CD4-positive, alpha-beta T cell treated with Interleukin-6 for 4 hours (primary cell): ENCODE measurements at places on chromosomes 3 and 15.

- no peak for DNase-seq
These were observed 29.4 kb upstream of the ATP8B4 start for GRCh38 chr15:50148362-50148963.

DNA sequence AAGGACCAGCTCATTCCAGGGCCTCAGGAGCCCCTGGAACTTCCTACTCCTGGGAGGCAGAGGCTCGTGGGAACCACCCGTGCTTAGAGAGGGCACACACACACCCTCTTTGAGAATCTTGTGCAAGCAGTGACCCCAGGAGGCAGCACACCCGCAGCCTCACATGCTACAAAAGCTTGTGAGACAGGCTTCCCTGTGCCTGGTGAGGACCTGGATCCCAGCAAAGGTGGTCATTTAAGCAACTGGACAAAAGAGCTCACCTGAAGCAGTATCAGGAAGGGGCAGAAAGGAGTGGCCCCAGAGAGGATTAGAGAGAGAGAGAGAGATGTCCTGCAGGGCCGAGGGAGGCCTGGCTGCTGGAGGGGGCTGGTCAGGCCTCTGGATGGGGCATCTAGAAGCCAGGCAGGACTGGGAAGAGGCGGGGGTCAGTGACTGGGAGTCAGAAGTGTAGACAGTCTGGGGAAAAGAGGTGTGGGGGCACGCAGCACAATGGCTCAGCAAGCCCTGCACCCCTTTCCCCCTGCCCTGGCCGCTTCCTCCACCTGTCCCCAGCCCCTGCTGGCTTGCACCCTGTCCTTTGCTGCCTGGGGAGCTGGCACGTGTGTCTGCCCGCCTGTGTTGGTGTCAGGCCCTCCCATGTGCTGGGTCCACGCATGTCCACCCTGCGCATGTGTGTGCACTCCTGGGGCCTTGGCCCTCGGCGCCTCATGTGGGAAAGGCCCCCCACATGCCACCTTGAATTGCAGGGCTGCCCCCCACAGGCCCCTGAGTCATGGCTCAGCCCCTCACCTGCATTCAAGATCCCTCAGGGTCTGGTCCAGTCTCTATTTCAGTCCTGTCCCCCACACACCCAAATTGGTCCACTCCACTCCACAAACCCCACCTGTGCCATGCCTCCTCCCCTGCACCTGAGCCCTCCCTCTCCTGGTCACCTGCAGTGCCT is 36.9 kb downstream of the TSPAN3 start:
- DNase-seq: no peak

DNA sequence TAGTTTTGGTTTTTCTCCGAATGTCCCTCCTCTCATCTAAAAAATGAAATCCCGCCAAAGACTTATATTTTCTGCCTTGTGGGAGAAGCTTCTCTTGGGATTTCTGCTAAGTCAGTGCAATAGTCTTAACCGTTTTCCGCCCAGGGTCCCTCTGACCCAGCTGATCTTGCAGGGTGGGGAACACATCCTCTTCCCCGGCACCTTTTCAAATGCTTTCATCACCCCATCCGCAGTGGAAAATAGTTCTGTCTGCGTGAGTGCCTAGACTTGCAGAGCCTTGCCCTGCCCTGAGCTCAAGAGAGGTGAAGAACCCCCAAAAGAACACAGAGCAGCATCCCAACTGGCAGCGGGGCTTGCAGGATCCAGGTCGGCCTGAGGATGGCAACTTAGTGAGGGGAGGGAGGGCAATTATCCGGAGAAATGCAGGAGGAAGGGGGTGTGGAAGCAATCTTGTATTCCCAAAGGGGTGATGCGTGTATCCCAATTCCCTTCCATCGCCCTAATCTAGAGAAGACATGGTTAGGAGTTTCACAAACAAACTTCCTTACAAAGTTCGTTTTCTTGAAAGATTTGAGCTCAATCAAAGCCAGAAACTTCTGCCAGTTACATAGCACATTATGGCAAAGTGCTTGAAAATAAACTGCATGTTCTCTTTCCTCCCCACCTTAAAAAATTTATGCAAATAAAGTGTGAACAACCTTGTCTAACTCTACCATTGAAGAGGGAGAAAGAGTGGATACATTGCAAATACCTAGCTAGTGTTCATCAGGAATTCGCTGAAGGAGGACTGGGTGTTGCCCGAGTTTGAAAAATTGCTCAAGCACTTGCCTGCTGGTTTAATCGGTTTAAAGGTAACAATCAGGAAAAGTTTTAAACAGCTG is 79.9 kb downstream of the NR2F2 start:
- no peak for DNase-seq

GRCh38 chr3:46449755-46450552 is 14.8 kb downstream of the LTF start:
- DNase-seq: no peak

GRCh38 chr3:20078194-20078714 is 38.0 kb downstream of the KAT2B start:
- DNase-seq: no peak

GRCh38 chr15:84911879-84912660 is 27.6 kb downstream of the SLC28A1 start:
- DNase-seq: no peak

DNA sequence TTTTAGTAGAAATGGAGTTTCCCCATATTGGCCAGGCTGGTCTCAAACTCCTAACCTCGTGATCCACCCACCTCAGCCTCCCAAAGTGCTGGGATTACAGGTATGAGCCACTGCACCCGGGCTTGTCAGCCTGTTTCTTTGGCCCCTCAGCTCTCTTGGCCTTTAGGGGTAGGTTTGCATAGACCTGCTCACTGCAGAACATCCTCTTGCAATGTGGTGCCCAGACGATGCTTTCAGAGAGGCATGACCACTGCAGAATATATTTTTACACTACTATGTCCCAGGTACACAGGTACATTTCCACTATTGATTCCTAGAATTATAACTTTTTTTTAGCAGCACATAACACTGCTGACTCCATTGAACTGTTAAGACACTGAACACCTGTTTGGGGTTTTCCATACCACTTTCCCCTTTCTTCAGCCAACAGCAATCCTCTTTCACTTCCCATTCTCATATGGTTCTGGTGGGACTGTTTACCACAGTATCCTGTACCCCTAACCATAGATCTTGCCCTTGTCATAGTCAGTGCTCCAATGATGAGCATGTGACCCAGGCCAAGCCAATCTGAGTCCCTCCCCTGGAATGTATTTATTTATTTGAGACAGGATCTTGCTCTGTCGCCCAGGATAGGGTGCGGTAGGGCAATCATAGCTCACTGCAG is 21.1 kb downstream of the CCDC32 start:
- no peak for DNase-seq

GRCh38 chr3:6821411-6821810 is 39.5 kb upstream of the GRM7 start:
- DNase-seq: no peak

GRCh38 chr3:13578251-13578650 is 29.3 kb downstream of the FBLN2 start:
- DNase-seq: no peak

- no peak for DNase-seq
These were observed 470.1 kb downstream of the MCTP2 start for GRCh38 chr15:94701281-94701985.

GRCh38 chr15:34804113-34804512 is 8.8 kb upstream of the ACTC1 start:
- no peak for DNase-seq

GRCh38 chr15:100863796-100864267 is 15.8 kb upstream of the ALDH1A3 start:
- no peak for DNase-seq

DNA sequence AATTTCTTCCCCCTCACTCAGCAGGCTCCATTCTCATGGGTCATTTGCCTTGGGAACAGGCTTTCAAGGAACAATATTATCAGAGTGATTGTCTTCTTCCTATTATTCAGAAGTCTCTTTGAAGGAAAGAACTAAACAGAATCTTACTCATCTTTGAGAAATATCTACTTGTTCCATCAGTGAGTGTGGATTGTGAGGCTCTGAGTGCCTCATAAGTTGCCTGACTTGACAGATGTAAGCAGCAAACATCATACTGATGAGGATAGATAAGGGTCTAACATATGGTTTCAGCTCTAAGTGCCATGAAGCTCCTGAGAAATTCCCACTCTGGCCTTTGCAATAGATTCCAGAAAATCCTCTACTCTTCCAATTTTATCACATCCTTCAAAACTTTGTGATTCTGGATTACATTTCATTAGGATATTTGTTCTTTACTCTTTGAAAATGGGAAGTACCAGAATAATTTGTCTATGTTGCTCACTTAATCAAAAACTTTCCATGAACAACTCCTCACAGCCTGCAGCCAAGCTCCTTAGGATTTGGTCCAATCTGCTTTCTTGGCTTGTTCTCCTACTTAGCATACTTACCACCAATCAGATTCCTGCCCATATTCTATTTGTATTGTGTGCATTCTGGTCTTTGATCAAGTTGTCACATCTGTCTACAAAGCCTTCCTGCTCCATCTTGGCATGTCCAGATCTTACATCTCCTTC is 120.1 kb downstream of the RPL22L1 start:
- no peak for DNase-seq

GRCh38 chr3:40718209-40718608 is 193.4 kb downstream of the ZNF621 start:
- no peak for DNase-seq

DNA sequence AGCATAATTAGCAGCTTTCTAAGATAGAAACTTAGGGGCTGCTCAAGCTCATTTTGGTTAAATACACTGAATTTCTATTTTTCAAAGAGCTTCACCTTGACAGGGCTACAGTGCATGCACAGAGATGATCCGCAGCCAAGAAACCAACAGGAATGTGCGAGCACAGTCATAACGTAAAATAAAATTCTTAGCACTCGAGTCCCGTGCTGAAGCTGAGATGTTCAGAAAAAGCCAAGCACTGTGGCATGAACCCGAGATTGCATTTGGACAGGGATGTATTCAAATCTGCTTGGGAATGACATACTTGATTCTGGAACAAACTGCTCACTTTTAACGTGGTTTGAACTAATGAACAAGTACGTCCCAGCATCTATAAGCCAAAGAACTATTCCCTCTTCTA is 340.3 kb downstream of the FOXP1 start:
- DNase-seq: no peak

- DNase-seq: no peak
These were observed 21.0 kb downstream of the IFT122 start for GRCh38 chr3:129461022-129461421.

DNA sequence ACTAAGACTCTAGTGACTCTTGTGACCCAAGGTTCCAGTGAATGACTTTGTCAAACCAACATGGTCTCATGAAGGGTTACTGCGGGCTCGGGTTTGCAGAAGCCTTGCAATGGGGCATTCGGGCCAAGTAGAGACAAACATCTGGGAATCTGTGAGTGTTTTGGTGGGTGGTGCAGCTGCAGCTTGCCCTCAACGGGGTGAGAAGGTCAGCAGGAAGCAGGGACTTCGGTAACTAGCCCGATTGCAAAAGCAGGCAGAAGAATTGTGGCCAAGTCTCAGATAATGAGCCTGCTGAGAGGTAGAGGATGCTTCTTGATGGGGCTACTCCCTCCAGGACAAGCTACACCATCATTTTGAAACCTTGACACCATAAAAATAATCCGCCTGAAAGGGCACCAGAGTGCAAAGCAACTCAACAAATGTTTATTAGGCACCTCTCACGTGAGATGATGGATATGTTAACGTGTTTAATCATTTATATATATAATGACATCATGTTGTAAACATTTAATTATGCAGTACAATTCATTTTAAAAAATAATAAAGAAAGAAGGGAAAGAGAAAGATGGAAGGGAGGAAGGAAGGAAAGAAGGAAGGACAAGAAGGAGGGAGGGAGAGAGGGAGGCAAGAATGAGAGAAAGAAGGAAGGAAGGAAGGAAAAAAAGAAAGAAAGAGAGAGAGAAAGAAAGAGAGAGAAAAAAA is 263.9 kb upstream of the IGF1R start:
- DNase-seq: no peak

DNA sequence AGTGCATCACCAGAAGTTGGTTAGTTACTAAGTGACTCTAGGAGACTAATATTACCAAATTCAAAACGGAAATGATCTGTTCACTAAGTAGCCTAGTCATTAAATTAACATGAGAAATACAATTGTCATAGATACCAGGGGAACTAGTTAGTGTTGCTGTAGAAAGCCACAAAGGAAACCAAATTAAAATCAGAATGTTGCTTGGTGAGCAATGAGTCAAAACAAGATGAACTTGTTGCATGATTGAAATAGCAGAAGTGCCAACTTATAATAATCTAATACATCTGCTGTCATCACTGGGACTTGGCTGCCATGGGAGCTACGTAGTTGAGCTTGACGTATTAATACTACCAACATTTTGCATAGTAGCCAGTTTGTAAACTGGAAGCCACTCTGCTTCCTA is 458.1 kb downstream of the DIPK2A start:
- DNase-seq: no peak

- DNase-seq: peak; percentile 80
These were observed at the start of gene PLCB2 for GRCh38 chr15:40307421-40308211. TSS of gene PLCB2 (minus strand) at chr15:40307935. CDS start at chr15:40307672, 263 bp downstream.
